ENCODE measurements at places on chromosomes 16 and 17.
A peak's percentile ranks its signal among the peaks of the same experiment; 100 is the strongest.

- peak; percentile 60 for DNase-seq
Measured at GRCh38 chr16:84729716-84730320, 30.0 kb downstream of the USP10 start.

- DNase-seq, result no peak
Measured at GRCh38 chr17:1299552-1300370, 20.3 kb downstream of the TRARG1 start.

DNA sequence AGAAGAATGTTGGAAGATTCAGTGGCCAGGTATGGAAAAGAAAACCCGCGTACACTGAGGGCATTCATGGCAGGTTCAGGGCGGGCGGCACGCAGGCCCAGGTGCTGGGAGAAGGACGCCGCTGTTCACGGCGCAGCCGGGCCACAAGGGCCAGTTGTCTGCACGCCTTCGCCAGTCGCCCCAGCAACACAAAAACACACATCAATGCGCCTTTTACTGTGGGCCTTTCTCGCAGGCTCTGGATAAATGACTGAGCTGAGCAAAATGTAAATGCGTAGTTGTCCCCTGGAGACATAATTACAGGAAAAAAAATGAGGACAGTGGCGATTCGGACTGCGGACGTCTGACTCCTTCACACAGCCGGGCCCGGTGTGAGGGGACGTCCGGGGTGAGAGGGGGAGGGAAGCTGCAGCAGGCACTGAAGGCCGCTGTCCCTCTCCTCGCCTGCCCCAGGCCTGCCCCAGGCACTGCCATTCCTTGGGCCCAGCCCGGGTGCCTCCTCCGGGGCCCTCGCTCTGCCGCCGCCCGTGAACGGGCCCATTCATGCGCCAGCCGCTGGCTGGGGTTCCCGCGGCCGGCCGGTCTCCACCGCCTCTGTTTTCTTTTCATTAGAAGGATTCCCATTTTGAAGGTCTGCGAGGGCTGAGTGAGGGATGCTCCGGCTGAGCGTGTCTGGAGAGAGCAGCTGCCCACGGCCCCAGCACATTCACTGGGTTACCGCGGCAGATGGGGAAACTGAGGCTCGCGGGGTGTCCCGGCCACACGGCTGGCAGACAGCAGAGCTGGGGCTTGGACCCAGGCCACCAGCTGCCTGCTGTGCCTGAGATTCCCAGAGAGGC, 6.5 kb upstream of the ZNF469 start:
- DNase-seq, result no peak

DNA sequence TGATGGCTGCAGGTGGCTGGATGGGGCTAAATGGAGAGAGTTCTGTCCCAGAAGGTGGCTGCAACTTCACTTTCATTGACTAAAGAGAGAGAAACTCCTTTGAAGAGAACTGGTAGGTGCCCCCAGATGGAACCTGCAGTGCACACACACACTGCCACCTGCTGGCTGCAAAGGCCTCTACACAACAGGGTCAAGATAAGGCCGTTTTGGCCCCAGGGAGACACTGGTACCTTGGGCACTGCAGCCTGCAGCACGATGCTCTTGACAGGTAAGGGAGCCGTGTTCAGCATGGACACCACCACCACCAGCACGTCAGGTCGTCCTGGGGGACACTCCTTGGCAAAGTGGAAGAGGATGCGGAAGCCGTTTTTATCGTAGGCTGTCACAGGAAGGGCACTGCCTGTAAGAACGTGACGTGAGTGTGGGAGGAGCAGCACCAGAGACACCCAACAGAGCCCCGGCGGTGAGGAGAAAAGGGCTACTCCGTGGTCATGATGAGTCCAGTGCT, 22.7 kb downstream of the GGA3 start:
- peak; percentile 84 for DNase-seq

GRCh38 chr17:69725146-69725545, 310.6 kb downstream of the MAP2K6 start:
- no peak for DNase-seq

DNA sequence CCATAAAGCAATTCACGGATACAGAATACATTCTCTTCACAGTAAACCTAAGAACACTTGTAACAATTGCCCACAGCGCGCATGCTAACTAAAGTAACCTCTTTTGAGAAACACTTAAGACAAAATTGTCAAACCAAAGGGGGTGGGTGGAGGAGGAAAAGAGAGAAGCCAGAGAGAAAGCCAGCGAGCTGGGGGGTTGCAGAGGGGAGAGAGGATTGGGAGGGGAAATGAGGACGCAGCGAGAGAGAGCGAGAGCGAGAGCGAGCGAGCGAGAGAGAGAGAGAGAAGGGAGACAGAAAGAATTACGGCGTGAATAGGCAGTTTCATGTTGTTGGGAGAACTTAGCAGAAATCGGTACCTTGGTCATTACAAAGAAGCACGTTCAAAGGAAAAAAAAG, 1.6 kb upstream of the HOXB7 start:
- no peak for DNase-seq

DNA sequence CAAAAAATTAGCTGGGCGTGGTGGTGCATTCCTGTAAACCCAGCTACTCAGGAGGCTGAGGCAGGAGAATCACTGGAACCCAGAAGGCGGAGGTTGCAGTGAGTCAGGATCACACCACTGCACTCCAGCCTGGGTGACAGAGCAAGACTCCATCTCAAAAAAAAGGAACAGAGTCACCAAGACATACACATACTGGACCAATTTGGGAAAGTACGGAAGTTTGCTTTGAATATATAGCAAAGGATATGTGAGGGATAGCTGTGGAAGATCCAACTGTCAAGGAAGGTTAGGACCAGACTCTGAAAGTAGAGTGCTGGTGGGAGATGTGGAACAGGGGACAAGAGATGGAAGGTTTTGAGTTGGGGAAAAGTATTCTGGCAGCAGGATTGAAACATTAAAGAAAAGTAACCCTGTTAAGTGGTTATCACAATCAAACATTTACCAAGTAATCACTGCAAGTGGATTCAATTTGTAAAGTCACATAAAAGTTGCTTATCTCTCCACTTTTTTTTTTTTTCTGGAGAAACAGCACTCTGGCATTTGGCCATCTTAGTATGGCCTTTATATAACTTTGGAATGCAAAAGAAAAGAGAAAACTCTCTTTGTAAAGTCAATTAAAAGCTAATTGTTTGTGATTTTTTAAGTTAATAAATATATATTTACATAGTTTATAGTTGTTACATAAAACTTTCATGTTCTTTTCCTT, 259.4 kb upstream of the TBX2 start:
- no peak for DNase-seq

DNA sequence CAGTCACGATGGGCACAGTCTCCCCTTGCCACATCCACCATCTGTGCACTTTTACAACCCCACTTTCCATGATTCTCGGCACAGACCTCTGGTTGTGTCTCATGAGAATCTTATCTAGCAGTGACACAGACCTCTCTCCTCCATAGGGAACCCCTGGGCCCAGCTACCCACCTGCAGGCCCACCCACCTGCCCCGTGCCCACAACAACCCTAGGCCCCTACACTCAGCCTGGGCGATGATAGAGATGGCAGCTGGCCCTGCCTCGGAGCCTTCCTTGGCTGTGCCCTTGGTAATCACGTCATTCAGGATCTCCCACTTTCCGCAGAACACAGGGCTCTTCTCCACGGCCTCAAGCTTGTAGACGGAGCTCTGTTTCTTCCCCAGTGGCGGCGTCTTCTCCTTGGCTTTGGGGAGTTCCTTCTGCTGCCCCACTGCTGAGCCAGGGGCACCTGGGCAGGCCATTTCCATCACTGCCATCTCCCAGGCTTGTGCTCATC, 26.5 kb downstream of the MAP3K14 start:
- no peak for DNase-seq

GRCh38 chr17:72622661-72623433, 469.6 kb downstream of the SLC39A11 start:
- no peak for DNase-seq

GRCh38 chr17:17416400-17417360, 60.1 kb upstream of the MED9 start:
- peak; percentile 79 for DNase-seq

- peak; percentile 87 for DNase-seq
Measured at GRCh38 chr17:28725166-28725659, 820 bp downstream of the TLCD1 start.

DNA sequence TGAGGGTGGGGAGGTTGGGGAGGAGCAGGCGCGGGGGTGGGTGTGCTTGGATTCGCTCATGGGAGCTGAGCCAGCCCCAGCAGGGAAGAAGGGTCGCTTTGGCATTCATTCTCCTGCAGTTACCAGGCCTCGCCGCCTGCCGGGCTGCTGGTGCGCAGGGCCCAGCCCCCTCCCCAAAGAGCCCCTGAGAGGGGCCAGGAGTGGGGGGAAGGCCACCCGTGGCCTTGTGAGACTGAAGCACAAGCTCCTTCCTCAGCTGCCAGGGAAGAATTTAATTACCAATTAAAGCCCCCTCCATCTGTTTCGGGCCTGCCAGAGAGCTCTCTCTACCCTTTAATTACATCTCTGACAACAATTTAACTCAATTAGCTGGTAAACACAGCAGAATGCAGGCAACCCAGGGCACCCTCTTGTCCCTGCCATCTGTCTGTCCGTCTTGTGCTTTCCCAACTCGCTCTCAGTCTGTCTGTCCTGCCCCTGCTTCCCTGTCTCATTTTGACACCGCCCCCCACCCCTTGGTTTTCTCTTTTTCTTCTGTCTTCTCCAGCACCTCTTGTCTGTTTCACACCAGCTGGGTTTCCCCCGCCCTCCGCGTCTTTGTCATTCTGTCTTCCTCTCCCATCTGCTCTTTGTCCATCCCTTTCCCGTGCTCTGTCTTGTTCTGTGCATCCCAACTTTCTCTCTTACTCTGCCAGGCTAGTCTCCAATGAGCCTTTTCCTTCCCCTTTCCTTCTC, 32.7 kb downstream of the CDK5RAP3 start:
- DNase-seq, result no peak

GRCh38 chr16:72107371-72107770, 13.7 kb downstream of the DHX38 start:
- DNase-seq, result no peak

- peak; percentile 50 for DNase-seq
Measured at GRCh38 chr17:8163978-8164814, 1.4 kb upstream of the VAMP2 start.

DNA sequence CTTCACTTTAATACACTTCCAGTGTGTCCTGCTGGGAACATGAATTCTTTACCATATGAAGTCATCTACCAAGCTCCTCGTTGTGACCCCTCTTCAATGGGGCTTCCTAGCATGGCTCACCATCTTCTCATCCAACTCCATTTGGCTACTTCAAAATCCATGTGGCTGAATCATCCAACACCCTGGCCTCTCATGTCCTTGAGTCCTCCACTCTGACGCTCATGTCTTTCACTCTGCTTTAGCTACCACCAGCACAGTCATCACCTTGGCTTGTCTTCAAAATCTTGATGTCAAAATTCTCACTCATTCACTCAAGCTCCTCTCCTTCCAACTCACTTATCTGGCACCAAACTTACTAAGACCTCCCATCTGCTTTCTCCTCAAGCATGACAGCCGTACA, 35.8 kb downstream of the AMFR start:
- peak; percentile 99 for DNase-seq

GRCh38 chr17:3335876-3336275, 37.7 kb upstream of the OR3A1 start:
- DNase-seq, result peak; percentile 2

- DNase-seq, result no peak
Measured at GRCh38 chr17:3433741-3434140, at the start of gene OR1E2. Gene OR1E2, minus strand, starts transcription at chr17:3433841. Its CDS starts 0 bp downstream, at chr17:3433841.

DNA sequence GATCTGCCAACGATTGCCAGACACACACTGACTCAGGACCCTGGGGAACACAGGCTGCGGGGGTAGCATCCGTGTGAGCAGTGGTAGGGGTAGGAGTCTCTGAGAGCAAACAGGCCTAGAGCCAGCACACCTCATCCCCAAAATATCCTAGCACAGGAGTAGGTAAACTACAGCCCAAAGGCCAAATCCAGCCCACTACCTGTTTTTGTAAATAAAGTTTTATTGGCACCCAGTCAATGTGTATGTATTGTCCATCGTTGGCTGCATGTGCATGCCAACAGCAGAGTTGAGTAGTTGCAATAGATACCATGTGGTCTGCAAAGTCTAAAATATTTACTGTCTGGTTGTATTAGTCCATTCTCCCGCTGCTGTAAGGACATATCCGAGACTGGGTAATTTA, 55.5 kb upstream of the GPRC5B start:
- no peak for DNase-seq

DNA sequence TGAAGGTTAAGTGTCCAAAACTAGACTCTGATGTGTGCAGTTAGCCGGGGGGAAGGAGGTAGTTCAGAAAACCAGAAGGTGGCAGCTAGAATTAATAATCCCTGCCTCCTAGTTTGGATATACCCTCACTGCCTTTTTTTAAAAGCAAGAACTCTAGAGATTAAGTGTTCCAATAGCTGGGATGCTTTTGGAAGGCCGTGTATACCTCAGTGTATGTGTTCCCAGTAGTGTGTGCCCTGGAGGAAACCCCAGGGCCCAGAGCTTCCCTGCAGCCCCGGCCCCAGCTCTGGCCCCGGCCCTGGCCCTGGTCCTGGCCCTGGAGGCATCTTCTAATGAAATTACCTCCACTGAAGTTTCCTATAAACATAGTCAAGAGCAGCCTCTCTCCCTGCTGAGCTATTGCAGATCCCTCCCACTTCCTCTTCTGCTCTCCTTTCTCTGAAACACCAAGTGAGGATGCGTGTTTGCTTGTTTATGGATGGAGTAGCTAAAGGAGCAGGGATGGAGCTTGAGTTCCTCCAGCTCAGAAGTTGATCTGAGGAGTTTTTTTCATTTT, 130.7 kb downstream of the PRKCA start:
- DNase-seq, result peak; percentile 49

- DNase-seq, result peak; percentile 98
Measured at GRCh38 chr17:77391668-77392375, 251.1 kb downstream of the SEC14L1 start.

DNA sequence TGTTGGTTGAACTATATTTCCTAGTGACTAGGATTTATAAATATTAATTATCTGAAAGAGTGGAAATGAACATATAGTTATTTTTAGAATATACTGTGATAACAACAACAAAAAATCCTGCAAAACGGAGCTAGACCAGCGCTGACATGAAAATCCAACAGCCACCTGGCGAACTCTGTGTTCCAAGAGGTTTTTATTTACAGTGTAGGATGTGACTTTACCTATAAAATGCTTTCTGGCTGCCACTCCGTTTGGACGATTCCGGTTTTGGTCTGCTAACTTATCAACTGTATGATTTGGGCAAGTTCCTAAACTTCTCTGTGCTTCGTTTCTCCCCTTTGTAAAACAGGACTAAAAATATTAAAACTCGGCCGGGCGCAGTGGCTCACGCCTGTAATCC, 73.7 kb downstream of the ADCY9 start:
- DNase-seq, result no peak

DNA sequence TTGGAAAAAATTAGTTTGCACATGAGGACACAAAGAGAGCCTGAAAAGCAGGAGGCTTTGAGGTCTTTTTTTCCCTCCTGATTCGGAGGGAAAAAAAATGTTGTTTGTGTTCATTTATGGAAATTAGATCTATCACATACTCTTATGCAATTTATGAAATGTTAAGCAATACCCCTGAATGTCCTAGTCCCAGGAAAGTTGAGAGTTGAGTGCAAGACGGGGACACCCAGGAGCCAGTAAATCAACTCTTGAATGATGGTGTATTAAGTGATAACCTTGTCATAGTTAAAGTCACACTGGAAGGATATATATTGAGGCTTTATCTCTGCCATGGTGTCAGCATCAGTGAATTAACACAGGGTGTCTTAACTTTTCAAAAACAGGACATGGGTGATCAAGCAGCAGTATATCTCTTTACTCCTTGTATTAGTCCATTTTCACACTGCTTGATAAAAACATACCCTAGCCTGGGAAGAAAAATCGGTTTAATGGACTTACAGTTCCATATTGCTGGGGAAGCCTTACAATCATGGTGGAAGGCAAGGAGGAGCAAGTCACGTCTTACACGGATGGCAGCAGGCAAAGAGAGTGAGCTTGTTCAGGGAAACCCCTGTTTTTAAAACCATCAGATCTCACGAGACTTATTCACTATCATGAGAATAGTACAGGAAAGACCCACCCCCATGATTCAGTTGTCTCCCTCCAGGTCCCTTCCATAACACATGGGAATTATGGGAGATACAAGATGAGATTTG, 469.0 kb downstream of the MAF start:
- no peak for DNase-seq

Data from ELR (cell line).